Smooth muscle cell of trachea (primary cell): ENCODE measurements at places on chromosomes 6 and 20. TPM values are rescaled to one million over a fixed set of nuclear protein-coding genes. Genes with fewer than 3 reads are reported as not detected.

Gene C20orf204
- 0.99 and 1.3 TPM in 2 replicates for total RNA-seq

Gene CST2
- not detected in 2 replicates for total RNA-seq

Gene RGS17
- total RNA-seq, result 13.4 and 25.5 TPM in 2 replicates

Gene OR2B6
- total RNA-seq, result not detected in 2 replicates

Gene CALHM4
- not detected in 2 replicates for total RNA-seq

Gene LY6G6C
- not detected in 2 replicates for total RNA-seq

Gene ADTRP
- 1.0 and 2.3 TPM in 2 replicates for total RNA-seq

Gene POLR1C
- 26.6 and 27.2 TPM in 2 replicates for total RNA-seq

Gene KCNS1
- 0.29 and 2.5 TPM in 2 replicates for total RNA-seq

Gene NMBR
- total RNA-seq, result not detected in 2 replicates

Gene SYCP2L
- not detected in 2 replicates for total RNA-seq

Gene SRF
- total RNA-seq, result 12.8 and 19.8 TPM in 2 replicates

Gene WFDC5
- total RNA-seq, result not detected in 2 replicates

Gene ENPP5
- 0.17 and 0.29 TPM in 2 replicates for total RNA-seq

Gene C6orf15
- total RNA-seq, result not detected in 2 replicates

Gene APMAP
- total RNA-seq, result 117 and 121 TPM in 2 replicates

Gene TJAP1
- total RNA-seq, result 11.2 and 12.4 TPM in 2 replicates

Gene CYP39A1
- 1.3 and 1.7 TPM in 2 replicates for total RNA-seq

Gene DCDC2
- total RNA-seq, result not detected in 2 replicates
